ENCODE measurements at places on chromosomes 1 and 21. TPM values are rescaled to one million over a fixed set of nuclear protein-coding genes. Genes with fewer than 3 reads are reported as not detected.

Gene ATXN7L2
- total RNA-seq = 13.2 TPM

Gene TMEM52
- total RNA-seq = 0.62 TPM

DNA sequence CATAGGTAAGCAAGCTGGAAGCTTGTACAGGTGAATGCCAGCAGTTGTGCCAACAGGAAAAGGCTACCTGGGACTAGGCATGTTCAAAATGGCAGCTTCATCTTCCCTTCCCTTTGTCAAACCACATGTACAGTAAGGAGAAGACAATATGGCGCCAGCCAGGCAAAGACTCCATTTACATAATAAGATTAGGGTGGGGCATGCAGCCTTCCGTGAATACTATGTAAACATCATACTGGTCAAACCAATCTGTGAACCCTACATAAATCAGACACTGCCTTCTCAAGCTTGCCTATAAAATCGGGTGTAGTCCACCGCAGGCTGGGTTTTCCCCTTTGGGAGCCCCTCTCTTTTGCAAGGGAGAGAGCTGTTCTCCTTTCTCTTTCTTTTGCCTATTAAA is 24.6 kb downstream of the ATF3 start:
- no peak overlapping the region for H3K4me3 ChIP-seq
- no peaks in the 10 kb centered on the region for H3K27me3 ChIP-seq
- no peak for DNase-seq
- no peaks in the 10 kb centered on the region for H3K36me3 ChIP-seq
- no peak overlapping the region for H3K27ac ChIP-seq

DNA sequence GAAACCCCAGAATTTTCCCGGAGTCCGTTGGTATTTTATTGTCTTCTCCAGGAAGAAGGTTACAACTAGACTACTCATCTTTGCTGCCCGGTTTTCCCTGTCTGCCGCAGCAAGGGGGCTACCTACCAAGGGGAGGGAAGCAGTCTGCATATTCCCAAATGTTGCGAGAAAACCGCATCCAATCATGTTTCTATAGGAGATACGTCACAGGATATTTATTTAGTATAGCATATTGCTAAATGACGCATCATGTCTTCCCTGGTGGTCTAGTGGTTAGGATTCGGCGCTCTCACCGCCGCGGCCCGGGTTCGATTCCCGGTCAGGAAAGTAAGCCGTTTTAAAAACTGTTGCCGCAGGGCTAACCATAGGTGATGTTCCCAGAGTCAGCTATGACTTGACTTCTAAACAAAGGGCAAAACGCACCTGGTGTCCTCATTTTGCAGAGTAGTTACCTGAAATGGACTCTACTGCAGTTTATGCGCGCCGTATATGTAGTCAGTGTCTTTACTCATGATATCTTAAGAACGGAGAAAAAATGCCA is 15.2 kb upstream of the ZNF692 start:
- no peaks in the 10 kb centered on the region for H3K36me3 ChIP-seq
- peak; percentile 73 for DNase-seq
- no peaks in the 10 kb centered on the region for H3K27me3 ChIP-seq
- peak overlapping the region; percentile 91 for H3K4me3 ChIP-seq
- peak overlapping the region; percentile 87 for H3K27ac ChIP-seq

GRCh38 chr1:101136739-101137138 is 100.1 kb upstream of the S1PR1 start:
- H3K4me3 ChIP-seq = peak overlapping the region; percentile 31
- H3K4me1 ChIP-seq = peaks cover 19% of the 10 kb centered on the region
- no peaks in the 10 kb centered on the region for H3K27me3 ChIP-seq
- no peak overlapping the region for H3K27ac ChIP-seq

GRCh38 chr1:228346731-228347130 is 59.9 kb downstream of the TRIM11 start:
- H3K27me3 ChIP-seq = no peaks in the 10 kb centered on the region
- H3K27ac ChIP-seq = no peak overlapping the region
- DNase-seq = no peak

Measured in CD4-positive, CD25-positive, alpha-beta regulatory T cell (primary cell).